ENCODE measurements at places on chromosomes 11 and 22.

DNA sequence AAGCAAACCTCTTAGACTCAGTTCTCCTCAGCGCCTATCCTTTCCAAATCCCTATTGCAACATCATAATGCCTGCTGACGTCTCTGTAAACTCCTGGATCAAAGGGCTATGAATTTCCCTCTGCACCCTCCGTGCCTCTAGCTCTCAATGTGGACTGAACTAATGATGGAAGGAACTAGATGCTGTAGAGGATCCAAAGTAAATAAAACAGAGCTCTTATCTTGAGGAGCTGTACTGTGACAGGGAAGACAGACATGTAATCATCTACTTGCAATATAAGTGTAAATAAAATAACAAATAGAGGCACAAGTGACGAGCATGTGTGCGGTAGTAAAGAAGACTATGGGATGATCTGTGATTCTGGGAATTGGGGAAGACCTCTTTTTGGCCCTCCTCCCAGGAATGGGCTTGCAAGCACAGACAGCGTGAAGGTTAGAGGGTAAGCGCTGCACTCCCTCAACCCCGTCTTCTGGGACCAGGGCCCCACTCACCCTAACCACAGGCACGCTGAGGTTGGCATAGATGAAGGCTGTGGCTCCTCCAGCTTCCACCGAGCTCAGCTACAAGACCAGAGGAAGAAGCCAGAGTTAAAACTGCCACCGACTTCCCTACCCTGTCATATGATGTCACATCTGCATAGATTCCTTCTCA is 42.2 kb downstream of the P4HA3 start:
- DNase-seq = no peak

DNA sequence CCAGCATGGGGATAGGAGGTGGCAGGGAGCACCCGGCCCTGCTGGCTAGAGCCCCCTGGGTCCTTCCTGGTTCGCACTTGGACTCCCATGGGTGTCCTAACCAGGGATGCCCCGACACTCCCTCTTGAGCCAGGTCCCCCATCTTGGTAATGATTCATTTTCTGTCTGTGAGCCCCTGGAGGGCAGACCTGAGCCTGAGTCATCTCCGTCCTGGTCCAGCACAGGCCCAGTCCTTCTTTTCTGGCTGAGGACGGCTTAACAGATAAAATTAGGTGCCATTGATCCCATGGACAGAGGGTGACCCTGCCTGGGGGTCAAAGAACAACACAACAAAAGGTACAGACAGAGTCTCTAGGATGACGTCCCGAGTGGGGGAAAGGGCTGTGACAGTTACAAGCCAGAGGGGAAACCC is 3.5 kb downstream of the RHOD start:
- DNase-seq = no peak

GRCh38 chr22:48554893-48555572 is 1272.6 kb downstream of the BRD1 start:
- DNase-seq = no peak

DNA sequence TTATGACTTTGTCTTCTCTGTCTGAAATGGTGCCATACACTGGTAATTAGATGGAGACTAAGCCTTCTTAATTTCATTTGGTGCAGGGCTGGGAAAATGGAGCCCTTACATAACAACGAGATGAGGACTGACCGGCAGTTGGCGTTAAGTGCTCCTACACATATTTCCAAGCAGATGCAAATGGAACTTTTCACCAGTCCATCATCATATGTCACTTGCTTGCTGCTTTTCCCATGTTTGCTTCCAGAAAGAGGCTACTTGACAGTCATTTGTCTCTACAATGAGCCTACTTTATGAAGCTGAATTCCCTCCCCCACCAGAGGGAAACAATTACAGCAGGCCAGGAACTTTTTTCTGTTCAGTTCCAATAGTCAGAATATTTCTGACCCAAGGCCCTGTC is 32.6 kb downstream of the SVIP start:
- DNase-seq = no peak

DNA sequence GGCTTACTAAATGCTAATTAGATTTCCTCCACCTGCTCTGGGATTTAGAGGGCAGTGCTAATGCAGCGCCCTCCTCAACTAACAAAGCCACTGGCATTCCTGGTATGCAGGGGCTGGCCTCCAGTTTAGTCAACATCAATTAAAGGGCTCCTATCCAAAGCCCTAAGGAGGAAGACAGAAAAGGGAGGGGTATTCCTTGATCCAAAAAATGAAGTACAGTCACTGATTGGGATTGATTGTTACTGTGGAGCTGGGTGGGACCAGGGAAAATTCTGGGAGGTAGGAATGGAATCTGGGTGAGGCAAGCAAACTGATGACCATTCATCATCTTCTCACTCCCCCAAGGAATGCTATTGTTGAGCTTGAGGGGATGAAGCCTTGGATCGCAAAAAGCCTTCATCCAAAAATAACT is 52.2 kb downstream of the GAB2 start:
- DNase-seq = no peak

DNA sequence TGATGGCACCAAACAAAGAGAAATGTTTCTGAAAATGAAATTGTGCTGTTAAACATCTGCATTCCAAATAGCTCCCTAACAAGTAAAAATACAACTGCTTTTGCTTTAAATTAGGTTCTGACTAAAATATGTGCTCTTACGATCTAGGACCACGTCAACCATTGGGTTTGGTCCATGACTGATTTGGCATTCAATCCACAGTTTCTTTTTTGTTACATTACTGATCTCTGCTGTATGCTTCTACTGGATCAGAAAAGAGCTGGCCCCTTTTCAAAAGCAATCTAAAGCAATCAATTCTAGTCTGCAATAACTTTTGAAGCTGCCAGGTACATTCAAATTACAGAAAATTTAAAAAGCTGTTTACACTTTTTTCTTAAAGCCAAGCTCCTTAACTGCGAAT is 1047.1 kb upstream of the CCDC90B start:
- DNase-seq = no peak

- no peak for DNase-seq
Measured at GRCh38 chr11:61080526-61080925, 21.8 kb upstream of the CD5 start.

DNA sequence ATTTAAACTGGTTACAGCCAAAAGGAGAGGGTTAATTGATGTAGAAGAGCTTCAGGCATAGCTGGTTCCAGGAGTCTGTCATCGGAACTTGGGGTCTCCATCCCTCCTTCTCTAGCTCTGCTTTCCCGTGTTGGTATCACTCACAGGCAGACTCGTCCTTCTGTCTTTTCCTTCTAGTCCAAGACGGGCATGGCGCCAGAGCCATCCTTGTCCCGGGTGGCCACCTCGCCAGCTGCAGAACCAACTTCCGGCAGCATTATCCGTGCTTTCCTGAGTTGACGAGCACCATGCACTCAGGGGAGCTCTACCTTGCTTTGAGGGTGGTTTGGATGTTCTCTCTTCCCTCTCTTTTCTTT is 14.7 kb downstream of the LINC01488 start:
- no peak for DNase-seq

- DNase-seq = no peak
Measured at GRCh38 chr22:41482319-41482935, 13.5 kb downstream of the ACO2 start.

DNA sequence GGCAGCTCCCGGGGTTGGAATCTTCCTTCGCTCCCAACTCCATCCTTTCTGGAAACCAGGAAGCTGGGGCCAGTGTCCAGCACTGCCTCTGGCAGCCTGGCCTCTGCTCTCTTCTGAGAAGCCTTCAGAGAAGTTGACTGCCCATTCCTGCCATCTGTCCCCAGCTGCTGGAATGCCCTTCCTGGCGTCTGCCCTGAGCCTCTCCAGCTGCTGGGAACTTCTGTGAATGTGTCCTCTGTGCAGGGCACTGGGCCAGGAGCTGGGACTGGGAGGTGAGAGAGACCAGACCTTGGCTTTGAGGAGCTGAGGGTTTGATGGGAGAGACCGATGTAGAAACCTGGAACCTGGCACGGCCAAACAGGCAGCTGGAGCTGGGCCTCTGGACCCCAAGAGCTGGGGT is 5.9 kb upstream of the SOX10 start:
- no peak for DNase-seq

DNA sequence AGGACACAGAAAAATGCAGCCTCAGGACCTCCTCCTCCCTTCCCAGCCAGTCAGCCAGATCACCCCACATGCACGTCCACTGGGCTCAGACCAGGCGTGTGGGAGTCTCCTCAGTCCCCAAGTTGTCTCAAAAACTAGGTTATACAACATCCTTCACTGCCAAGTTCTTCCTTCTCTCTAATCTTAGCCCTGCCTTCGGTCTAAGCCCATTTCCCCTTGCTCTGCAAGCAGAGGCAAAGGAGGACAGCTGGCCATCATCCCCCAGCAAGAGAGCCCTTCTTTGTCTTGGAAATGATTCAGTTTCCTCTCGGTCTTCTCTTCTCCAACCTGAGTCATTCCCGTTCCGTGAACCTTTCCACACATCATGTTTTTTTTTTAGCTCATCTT is 14.0 kb upstream of the NRGN start:
- no peak for DNase-seq

- DNase-seq = no peak
Measured at GRCh38 chr11:65295001-65295400, 19.7 kb upstream of the CDC42EP2 start.

GRCh38 chr11:10451426-10452116 is 3.5 kb upstream of the AMPD3 start:
- no peak for DNase-seq

DNA sequence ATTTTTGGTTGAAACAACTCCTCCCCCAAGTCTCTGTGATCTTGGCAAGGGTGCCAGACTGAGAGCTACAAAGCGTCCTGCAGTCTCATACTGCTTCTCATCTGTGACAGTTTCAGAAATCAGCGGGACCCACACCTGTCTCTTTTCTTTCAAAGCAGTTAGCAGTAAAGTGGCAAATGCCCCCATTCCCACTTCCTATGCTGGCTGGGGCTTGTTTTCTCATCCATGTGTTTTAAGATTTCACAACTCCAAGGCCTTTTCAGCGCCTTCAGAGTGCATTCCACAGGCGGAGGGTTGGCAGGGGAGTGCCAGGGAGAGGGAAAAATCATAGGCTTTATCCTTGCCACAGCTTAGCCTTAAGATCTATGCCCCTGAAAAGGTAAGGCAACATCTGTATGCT is 493.5 kb downstream of the OPCML start:
- no peak for DNase-seq

- no peak for DNase-seq
Measured at GRCh38 chr11:70738661-70739060, 340.3 kb downstream of the CTTN start.

DNA sequence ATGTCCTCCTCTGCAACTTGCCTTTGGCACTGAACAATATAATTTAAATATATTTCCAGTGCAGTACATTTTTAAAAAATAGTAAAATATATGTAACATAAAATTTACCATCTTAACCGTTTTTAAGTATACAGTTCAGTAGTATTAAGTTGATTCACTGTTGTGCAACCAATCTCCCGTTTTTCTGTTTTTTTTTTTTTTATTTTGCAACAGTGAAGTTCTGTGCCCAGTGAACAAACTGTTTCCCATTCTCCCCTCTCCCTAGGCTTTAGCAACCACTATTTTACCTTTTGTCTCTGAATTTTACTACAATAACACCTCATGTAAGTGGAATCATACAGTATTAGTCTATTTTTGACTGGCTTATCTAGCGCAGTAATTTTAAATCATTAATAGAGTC is 13.8 kb downstream of the PRRG4 start:
- no peak for DNase-seq

All from stimulated activated CD4-positive, alpha-beta T cell treated with anti-CD3 and anti-CD28 coated beads, TNF-alpha, amount 100 ng/mL, for 48 hours (primary cell).